ENCODE measurements at places on chromosomes 6 and 20. TPM values are rescaled to one million over a fixed set of nuclear protein-coding genes. Genes with fewer than 3 reads are reported as not detected.

- ATAC-seq: no peak
Measured at GRCh38 chr6:54441687-54442248, 133.5 kb downstream of the TINAG start.

DNA sequence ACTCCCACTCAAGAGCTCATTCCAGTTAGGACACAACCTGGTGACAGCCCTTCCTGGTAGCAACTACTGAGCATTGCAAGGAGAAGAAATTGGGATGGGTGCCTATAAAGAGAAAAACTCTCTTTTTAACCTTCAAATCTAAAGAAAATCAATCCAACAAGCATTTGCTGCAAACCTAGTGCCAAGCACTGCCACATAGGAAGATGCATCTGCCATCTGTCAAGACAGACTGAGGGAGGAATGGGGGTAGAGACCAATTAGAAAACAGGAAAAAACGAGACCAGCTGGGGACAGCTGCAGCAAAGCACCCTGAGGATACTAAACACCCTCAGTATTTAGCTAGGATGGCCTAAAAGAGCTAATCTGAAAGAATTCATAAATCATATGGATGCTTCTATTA is 27.9 kb downstream of the HLA-DMB start:
- no peak for ATAC-seq

GRCh38 chr6:139790527-139790926 is 416.1 kb upstream of the CITED2 start:
- no peak for ATAC-seq

DNA sequence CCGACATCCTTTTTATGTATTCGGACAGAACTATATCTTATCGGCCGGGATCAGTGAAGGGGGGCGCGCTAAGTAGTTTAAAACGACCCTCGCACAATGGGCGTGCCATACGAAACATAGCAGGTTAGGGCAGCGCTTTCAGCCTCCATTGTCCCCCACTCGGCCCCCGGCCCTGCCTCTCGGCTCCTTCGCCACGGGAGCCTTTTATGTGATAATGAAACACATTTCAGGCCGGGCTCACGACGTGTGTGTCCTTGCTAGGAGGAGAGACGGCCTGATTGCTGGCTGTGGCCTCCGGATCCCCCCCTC is 5.3 kb downstream of the FOXA2 start:
- ATAC-seq: no peak

- ATAC-seq: no peak
Measured at GRCh38 chr6:21436625-21437024, 156.9 kb upstream of the SOX4 start.

DNA sequence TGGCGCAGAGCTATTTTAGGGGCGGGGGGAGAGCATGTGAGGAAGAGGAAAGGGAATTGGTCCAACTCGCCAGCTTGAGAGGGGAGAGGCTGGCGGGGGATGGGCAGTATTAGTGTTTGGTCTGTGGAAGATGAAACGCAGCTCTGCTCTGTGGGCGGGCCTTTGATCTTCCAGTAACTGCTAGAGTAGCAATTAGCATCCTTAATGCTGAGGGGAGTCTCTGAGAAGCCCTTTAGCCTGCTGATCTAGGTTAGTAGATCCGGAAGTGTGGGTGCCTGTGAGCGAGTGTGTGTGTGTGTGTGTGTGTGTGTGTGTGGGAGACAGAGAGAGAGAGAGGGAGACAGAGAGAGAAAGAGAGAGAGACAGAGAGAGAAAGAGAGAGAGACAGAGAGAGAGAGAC is 117.2 kb upstream of the BACH2 start:
- peak; percentile 29 for ATAC-seq

DNA sequence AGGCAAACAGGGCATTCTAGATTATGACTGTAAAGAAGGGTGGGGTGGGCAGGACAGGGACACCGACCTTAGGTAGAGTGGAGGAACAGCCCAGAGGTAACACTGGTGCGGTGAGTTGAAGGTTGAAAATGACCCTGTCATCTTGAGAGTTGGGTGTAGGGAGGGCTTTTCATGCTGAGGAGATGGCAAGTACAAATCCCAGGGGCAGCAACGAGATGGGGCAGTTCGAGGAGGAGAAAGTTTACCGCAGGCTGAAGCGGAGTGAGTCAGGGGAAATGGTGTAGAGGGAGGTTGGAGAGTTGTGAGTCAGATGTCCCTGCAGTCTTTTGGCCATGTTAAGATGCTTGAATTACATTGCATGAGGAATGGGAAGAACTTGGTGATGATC is 101.1 kb downstream of the HIVEP1 start:
- ATAC-seq: peak; percentile 97

DNA sequence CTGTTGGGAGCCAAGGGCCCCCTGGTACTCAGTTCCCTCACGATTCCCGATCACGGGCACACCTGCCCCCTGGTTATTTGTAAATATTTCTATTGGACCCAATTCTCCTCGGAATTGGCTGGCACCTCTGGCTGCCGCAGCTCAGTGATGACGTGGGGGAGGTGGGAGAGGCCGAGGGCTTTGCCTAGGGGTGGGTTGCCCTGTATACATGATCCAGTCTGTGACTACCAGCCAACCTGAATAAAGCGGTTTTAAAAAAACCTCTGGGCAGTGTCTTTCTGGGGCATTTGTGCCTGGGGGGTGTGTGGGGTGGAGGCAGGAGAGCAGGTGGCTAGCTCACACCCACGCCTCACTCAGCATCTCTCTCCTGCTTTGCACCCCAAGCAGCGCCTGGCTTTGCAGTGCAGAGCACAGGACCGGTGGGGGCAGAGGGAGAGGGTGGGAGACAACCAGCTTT is 42.2 kb downstream of the VSTM2L start:
- no peak for ATAC-seq

- ATAC-seq: no peak
Measured at GRCh38 chr20:420721-421574, 12.8 kb downstream of the RBCK1 start.

DNA sequence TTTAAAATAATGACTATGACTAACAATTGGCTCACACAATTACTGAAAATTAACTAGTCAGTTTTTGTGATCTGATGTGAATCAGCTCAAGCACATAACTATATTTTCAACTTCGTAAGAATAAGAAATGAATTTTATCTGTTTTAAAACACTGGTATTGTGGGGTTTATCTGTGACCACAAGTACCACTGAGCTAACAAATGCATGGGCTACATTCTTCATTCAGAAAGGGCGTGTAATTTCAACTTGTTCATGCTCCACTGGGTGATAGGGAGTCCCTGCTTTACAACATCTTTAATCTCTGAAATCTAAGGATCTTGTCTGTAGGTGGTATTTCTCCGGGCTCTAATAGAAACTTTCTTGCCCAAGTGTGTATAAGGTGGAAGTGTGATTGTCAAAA is 1311.5 kb upstream of the GJE1 start:
- no peak for ATAC-seq

DNA sequence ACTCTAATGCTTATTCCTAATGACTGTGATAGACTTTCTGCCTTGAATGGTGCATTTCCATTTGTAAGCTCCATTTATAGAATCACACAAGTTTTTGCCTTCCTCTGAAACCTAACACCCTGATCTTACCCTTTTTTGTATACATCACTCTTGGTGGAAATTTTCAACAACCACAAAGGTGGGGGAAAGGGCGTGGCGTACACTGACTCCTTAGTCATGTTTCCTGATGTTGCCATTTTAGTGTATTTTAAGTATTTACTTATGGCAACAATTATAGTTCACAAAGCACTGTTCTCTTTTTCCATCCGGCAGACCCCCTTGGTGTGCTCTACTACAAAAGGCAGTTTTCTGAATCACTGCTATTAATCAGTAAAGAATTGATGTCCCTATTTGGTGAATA is 92.0 kb downstream of the ATXN1 start:
- peak; percentile 74 for ATAC-seq

DNA sequence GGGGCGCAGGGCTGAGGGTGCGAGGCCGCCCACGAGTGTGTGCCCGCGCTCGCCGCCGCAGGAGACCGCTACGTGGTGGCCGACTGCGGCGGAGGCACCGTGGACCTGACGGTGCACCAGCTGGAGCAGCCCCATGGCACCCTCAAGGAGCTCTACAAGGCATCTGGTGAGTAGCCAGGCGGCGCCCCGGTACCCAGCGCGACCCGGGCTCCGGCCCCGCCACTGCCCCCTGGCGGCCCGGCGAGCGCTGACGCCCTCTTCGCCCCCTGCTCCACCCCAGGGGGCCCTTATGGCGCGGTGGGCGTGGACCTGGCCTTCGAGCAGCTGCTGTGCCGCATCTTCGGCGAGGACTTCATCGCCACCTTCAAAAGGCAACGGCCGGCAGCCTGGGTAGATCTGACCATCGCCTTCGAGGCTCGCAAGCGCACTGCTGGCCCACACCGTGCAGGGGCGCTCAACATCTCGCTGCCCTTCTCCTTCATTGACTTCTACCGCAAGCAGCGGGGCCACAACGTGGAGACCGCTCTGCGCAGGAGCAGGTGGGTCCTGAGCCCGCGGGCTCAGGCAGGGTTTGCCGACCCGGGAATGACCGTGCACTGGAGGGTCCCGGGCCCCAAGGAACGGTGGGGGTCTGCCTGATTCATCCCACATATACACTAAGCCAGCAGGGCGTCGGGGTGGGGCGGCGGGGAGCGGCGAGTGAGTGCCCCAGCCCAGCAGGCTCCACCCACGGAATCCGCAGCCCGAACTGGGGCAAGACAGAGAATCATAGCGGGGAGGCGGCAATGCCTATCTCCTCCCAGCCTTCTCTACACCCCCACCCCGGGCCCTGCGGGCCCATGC is 17.4 kb downstream of the HSPA12B start:
- peak; percentile 31 for ATAC-seq

GRCh38 chr6:115865914-115866313 is 194.8 kb downstream of the FRK start:
- no peak for ATAC-seq

GRCh38 chr20:32563311-32564272 is 21.5 kb downstream of the NOL4L start:
- no peak for ATAC-seq

- ATAC-seq: peak; percentile 88
Measured at GRCh38 chr6:97497713-97498331, 214.8 kb upstream of the MMS22L start.

GRCh38 chr20:34271956-34272355 is 30.7 kb downstream of the ASIP start:
- no peak for ATAC-seq

DNA sequence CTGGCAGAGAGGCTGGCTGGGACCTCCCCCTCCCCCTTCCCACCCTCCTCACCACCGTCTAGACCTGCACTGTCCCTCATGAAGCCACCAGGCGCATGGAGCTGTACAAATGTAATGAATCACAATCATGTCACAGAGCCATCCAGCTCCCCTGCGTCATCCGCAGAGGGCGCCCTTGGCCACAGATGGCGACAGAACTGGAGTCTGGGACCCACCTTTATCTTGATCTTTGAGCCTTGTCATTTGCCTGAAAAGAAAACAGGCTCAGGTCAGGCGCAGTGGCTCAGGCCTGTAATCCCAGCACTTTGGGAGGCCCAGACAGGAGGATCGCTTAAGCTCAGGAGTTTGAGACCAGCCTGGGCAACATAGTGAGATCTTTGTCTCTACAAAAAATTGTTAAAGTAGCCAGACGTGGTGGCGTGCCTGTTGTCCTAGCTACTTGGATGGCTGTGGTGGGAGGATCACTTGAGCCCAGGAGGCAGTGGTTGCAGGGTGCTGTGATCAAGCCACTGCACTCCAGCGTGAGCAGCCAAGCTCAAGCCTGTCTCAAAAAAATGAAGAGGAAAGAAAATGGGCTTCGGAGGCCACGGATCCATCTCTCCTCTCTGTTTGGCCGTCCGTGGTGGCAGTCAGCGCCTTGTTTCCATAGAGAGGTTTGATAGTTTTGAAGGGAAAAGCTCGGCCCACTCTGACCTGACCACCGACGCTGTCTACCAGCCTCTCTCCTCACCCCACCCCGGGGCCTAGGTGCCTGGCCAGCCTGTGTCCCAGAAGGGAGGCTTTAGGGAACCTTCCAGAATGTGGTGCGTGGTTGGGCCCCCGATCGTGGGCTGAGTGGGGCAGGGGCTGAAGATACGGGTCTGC is 6.2 kb downstream of the COL9A3 start:
- peak; percentile 74 for ATAC-seq

- no peak for ATAC-seq
Measured at GRCh38 chr6:44234101-44235025, 11.0 kb downstream of the SLC29A1 start.

GRCh38 chr20:49045440-49046086 is 549 bp upstream of the CSE1L start:
- ATAC-seq: peak; percentile 15

GRCh38 chr6:39905640-39905975 is 28.7 kb downstream of the MOCS1 start:
- ATAC-seq: no peak

GRCh38 chr6:159282421-159282820 is 113.2 kb downstream of the FNDC1 start:
- no peak for ATAC-seq

DNA sequence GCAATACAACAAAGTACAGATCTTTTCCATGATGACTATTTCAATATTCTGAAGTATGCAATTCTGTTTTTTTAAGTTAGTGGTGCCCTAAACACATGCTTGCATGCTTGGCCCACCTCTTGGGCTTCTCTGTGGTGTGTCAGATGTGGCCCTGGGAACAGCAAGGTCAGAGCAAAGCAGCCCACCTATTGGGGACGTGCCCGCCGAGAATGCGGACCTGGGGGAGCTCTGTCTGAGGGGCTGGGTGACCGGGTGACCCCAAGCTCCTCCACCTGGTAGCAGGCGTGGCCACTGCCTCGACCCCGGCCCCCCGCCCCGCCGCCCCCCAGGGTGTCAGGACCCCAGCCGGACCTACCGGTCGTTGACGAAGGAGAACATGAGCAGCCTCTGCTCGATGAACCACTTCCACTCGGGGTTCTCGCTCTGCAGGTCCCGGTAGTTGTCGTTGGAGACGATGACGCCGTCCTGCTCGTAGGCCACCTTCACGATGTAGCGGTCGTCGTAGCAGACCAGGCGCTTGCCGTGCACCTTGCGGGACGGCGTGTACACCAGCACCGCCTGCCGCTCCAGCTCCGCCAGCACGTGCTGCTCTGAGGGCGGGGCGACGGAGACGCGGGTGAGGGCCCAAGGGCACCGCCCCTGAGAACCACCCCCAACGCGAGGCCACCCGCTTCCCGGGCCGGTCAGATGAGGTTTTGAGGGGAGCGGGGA is 28.3 kb downstream of the ZC3H12D start:
- no peak for ATAC-seq

The FITM2 gene
- total RNA-seq: 2.2 TPM

The RAB23 gene
- total RNA-seq: 2.6 TPM

The DAAM2 gene
- not detected for total RNA-seq

The HDGFL1 gene
- total RNA-seq: not detected

The CRISP3 gene
- total RNA-seq: not detected

The CCM2L gene
- total RNA-seq: not detected

The RAB44 gene
- 0.32 TPM for total RNA-seq

The NMBR gene
- not detected for total RNA-seq

The PAX1 gene
- not detected for total RNA-seq

The BPIFB1 gene
- not detected for total RNA-seq

The BEND3 gene
- total RNA-seq: 4.4 TPM

All from activated T-helper 17 cell treated with anti-CD3 and anti-CD28 coated beads, Interleukin-2, amount 50 U/mL, for 72 hours (primary cell).